ENCODE measurements at places on chromosomes 4 and X.

- peak; percentile 52 for DNase-seq
These were observed 33.4 kb upstream of the PHKA2 start for GRCh38 chrX:19017271-19017670.

- DNase-seq, result no peak
These were observed 16.1 kb downstream of the IGSF1 start for GRCh38 chrX:131273011-131273410.

GRCh38 chr4:145819101-145819852 is 119.3 kb downstream of the ZNF827 start:
- no peak for DNase-seq

DNA sequence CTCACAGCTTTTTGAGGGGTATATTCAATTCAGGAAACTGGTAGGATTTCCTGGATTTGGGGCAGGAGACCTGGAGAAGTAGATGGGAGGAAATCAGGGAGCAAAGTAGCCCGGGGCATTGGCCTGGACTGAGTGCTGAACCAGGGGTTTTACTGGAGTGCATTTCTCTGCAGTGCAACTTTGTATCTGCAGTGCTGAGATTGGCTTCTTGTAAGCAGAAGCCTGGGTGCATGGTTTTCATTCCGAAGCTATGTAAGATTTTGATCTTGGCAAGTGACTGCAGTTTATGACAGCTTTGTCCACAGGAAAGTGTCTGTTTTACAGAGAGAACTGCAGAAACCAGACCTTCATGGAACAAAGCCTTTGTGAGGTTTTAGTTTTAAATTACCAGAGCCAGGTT is 158.3 kb downstream of the SPCS3 start:
- no peak for DNase-seq

DNA sequence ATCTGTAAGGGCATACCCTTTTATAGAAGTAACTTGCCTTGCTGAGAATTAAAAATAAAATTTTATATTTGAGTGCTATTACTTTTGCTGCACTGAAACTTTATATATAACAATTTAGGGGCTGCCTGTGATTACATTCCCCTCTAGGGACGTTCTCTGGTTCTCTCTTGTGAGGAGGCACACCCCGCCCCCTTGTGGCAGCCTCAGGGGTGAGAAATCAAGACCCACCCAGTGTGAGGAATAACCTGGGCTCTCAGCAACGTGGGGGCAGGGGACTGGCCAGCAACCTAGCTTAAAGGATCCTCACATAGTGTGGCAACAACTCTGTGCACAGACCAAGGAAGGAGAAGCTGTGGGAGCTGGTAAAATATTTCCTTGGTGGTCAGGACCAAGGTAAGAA is 43.7 kb downstream of the MAGEA9 start:
- peak; percentile 11 for DNase-seq

GRCh38 chr4:134720030-134720429 is 518.4 kb upstream of the PABPC4L start:
- DNase-seq, result no peak

All from SW480 (cell line).